ENCODE measurements at places on chromosomes 7 and 10.
A peak's percentile ranks its signal among the peaks of the same experiment; 100 is the strongest.

- DNase-seq: no peak
These were observed 391 bp downstream of the ANKRD61 start for GRCh38 chr7:6031567-6031966.

- DNase-seq: peak; percentile 44
These were observed 70.2 kb upstream of the CCDC71L start for GRCh38 chr7:106731187-106731586.

- peak; percentile 51 for DNase-seq
These were observed 37.2 kb downstream of the CYCS start for GRCh38 chr7:25087855-25088254.

GRCh38 chr7:100567751-100568175 is 5.9 kb downstream of the SAP25 start:
- no peak for DNase-seq

DNA sequence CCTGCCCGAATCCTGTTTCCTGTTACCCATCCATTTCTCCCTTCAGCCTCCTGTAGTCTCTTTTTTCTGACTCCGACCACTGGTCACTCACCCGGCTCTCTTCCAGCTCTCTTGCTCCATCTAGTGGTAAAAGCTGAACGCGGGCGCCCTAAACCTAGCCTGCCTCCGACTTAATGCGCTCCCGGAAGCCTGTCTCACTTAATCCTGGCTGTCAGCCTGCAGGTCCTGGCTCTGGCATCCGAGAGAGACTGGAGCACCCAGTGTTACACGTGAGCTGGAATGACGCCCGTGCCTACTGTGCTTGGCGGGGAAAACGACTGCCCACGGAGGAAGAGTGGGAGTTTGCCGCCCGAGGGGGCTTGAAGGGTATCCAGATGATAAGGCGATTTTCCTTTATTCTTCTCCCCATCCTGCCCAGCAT is 10.3 kb downstream of the SUMF2 start:
- DNase-seq: peak; percentile 51

- DNase-seq: no peak
These were observed 204.7 kb downstream of the TAX1BP1 start for GRCh38 chr7:27944643-27945042.

DNA sequence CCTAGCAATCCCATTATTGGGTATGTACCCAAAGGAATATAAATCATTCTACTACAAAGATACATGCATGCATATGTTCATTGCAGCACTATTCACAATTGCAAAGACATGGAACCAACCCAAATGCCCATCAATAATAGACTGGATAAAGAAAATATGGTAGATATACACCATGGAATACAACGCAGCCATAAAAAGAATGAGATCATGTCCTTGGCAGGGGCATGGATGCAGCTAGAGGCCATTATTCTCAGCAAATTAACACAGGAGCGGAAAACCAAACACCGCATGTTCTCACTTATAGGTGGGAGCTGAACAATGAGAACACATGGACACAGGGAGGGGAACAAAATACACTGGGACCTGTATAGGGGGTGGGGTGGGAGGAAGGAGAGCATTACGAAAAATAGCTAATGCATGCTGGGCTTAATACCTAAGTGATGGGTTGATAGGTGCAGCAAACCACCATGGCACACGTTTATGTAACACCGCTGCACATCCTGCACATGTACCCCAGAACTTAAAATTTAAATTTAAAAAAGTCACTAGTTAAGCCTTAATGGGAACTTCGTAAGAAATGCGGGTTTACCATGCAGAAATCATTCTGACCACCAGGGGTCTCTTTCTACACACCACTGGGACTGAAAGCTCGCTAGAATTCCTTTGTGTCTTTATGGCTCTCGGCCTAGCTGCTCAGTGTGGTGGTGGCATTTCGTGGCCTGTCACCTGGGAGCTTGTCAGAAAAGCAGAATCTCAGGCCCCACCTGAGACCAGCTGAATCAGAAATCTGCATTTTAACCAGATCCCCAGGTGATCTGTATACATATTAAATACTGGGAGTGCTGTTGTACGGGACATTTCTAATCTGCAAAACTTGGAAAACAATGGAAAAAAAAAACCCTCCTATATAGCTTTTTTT is 9.5 kb downstream of the ANKRD1 start:
- peak; percentile 48 for DNase-seq

DNA sequence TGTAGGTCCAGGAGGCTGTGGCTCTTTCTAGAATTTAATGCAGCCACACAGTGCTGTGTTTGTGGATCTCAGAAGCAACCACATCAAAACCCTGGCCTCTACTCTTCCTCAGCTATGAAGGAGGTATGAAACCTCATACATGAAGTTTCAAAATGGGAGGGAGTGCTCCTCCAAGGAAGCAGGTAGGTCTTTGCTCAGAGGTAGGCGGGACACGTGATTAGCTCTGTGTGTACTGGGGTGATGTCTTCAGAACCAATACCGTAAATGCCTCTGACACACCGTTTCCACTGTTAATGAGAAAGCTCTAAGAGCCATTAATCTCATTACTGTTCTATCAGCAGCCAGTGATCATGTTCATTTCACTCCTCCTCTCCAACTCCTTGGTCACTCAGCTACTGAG is 126.1 kb downstream of the PLXNA4 start:
- DNase-seq: no peak

DNA sequence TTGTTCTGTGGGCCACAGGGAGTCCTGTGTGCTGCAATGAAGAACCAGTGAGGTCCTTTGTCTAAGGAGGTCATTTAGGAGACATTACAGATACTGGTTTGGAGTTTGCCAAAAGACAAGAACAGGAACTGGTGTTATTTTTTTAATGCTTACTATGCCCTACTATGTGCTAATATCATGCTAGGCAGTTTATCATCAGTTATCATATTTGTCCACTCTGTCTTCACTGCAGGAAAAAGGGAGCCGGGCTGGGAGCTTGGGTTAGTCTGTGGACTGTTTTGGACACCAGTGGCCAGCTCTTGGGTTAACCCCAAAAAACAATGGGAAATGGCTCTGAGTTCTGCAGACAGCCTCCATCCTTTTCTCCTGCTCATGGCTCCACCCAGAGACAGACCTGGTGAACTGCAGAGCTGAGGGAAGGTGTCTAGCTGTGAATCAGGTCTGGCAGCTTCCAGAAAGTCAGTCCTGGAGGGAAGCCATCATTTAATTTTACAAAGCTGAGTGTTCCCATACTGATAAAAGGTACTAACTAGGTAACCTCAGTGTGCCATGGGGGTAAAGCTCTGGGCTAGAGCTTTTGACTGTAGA is 101.2 kb upstream of the ZNF746 start:
- peak; percentile 11 for DNase-seq

DNA sequence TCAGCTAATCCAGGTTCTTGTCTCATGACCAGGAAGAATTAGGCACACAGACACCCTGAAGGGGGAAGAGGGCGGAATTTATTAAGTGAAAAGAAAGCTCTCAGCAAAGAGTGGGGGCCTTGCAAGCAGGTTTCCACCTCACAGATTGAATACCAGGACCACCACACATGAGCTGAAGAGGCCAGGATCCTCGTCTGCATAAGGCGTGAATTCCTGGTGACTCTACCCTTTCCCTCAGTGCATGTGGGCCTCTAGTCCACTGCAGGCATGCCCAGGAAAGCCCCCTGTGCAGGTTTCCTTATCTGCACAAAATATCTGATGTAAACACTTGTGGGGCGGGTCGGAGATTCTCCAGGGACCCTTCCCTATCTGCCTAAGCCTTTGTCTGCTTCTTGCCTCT is 782.1 kb upstream of the LRRN3 start:
- no peak for DNase-seq

DNA sequence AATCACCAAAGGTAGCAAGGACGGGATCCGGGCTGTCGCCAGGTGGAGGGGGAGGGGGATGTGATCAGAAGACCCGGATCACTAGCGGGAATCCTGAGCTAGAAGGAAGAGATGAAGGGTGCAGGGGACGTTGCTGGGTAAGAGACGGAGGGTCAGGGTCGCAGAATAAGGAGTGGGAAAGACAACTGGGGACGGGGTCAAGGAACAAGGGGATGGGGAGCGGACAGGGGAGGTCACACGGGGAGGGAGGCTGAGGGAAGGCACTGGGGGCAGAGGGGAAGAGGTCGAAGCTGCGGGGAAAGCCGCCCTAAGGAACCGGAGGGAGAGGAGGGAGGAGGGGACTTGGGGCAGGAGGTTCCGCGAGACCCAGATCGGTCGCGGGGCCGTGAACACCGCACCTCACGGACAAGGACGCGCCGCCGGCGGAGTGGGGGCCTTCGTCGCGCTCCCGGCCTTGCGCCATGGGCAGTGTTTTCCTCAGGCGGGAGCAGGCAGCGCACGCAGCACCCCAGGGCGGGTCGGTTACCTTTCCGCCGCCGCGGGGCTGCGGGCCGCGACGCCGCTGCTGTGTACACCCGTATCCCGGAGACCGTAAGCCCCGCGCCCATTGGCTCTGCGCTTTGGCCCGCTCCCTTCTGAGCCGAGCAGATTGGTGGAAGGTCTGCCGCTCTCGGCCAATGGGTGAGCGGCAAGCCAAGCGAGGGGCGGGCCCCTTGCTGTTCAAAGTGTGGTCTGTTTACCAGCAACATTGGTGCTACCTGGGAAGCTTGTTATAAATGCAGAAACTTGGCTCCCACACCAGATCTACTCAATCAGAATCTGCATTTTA is at the start of gene CFAP43:
Gene CFAP43 (minus strand): TSS at position 581 of the 829 bp plus-strand sequence. CDS start 118 bp downstream, at position 463.
- peak; percentile 90 for DNase-seq

DNA sequence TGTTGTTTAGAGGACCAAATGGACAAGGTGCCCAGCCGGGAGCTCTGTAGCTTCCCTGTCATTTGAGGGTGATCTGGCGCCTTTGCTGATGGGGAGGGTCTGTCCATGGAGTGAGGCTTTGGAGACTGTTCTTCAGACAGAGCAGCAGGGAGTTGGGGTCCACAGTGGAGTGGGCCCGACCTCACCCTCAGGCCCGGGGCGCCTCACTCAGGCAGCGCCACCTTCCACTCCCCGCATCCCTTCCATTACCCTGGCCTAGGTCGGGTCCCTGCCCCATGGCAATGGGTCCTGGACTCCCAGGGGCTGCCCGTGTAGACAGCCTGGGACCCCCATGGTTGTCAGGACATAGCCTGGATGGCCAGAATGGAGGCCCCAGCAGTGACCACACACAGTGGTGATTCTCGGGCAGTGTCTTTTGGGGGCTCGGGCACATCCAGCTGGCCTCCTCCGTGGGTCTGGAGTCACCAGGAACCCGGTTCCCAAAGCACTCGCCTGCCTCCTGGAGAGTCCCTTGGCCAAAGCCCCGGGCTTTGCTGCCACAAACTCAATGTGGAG is 38.5 kb downstream of the TCERG1L start:
- no peak for DNase-seq

GRCh38 chr10:71547876-71548846 is 151.4 kb downstream of the CDH23 start:
- DNase-seq: peak; percentile 82

DNA sequence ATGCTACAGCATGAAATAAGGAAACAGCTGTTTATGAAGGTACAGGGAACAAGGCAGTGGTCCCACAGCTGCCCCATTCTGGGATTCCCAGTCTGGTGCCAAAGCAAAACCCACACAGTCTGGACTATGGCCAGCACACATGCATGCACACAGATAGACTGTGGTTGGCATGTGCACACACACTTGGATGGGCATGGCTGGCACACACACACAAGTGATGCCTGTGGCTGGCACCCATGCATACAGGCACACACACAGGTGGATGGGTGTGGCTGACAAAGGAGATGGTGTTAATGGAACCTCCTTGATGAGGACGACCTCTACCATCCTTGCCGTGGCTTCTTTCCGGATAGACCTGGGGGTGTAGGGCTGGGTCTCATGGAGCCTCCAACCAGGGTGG is 114.0 kb upstream of the LYZL2 start:
- DNase-seq: no peak

GRCh38 chr7:50682079-50682478 is 100.6 kb downstream of the GRB10 start:
- DNase-seq: no peak

DNA sequence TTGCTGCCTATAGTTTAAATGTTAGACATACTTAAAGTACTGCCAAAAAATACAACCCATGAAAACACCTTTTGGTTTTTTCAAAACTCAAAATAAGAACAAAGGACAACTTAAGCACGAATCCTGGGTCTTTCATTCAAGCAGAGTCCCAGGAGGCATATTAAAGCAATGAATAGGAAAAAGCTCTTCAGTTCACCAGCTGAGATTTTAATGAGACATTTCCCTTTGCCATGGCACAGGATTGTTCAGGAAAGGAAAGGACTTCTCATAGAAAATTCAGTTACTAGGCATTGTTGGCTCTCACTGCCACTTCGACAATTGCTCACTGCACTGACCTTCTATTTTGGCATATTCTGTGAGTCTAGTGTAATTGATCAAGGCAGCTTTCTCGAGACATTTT is 133.5 kb upstream of the FEZF1 start:
- no peak for DNase-seq

DNA sequence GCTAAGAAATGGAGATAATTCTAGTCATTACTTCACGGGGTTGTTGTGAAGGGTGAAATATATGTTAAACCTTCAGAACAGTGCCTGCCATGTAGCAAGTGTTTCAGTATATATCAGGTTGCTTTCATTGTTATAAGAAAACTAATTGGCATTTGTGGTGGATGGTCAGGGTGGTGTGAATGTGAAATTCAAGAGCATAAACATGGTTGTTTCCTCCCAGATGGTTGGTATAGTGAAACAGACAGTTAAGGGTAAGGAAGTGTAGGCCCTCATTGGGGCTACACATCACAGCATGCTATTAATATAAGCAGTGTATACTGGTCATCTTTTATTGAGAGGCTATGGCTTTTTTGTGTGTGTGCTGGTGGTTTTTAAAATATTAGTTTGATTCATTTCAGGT is 171.6 kb downstream of the AUTS2 start:
- no peak for DNase-seq

DNA sequence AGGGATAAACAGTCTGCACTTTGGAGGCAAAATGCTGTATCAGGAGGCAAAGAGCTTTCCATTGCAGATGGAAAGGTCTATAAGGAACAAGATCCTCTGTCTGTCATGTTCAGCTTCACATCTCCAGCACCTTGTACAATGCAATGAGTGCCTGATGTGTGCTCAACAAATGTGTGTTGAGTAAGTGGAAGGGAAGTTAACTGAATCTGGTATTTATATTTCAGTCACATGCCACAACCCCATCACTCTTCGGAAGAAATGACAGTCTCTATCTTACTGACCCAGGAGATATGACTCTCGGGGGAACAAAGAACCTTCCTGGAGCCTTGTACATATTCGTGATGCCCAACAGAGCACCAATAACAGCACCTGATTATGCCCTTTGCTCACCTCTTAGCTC is 20.0 kb upstream of the DNAJC1 start:
- no peak for DNase-seq

DNA sequence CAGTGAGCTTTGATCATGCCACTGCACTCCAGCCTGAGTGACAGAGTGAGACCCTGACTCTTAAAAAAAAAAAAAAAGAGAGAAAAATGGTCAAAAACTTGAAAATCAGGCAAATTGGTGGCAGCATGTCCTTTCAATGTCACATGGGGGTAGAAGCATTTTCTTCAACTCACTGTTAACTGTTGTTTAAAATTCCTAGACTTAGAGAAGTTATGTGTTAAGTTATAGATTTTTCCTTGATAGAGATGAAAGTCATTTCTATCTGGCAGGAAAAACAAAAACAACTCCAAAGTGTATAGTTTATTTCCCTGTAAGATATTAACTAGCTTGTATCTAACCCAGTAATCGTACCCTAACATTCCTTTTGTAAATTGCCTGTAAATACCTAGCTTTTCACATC is 26.8 kb downstream of the LYZL2 start:
- DNase-seq: no peak

- DNase-seq: no peak
These were observed 182.8 kb downstream of the PKD1L1 start for GRCh38 chr7:47765373-47765979.

GRCh38 chr10:126480648-126481047 is 92.4 kb upstream of the ADAM12 start:
- no peak for DNase-seq

GRCh38 chr7:92968502-92968901 is 132.1 kb upstream of the CDK6 start:
- DNase-seq: no peak
